Immature natural killer cell (primary cell): ENCODE measurements at places on chromosomes 12 and 14.
A peak's percentile ranks its signal among the peaks of the same experiment; 100 is the strongest.

- DNase-seq: no peak
Observed at GRCh38 chr14:81819344-81819743, 285.7 kb upstream of the SEL1L start.

GRCh38 chr14:28751467-28752058 is 15.0 kb upstream of the FOXG1 start:
- no peak for DNase-seq

DNA sequence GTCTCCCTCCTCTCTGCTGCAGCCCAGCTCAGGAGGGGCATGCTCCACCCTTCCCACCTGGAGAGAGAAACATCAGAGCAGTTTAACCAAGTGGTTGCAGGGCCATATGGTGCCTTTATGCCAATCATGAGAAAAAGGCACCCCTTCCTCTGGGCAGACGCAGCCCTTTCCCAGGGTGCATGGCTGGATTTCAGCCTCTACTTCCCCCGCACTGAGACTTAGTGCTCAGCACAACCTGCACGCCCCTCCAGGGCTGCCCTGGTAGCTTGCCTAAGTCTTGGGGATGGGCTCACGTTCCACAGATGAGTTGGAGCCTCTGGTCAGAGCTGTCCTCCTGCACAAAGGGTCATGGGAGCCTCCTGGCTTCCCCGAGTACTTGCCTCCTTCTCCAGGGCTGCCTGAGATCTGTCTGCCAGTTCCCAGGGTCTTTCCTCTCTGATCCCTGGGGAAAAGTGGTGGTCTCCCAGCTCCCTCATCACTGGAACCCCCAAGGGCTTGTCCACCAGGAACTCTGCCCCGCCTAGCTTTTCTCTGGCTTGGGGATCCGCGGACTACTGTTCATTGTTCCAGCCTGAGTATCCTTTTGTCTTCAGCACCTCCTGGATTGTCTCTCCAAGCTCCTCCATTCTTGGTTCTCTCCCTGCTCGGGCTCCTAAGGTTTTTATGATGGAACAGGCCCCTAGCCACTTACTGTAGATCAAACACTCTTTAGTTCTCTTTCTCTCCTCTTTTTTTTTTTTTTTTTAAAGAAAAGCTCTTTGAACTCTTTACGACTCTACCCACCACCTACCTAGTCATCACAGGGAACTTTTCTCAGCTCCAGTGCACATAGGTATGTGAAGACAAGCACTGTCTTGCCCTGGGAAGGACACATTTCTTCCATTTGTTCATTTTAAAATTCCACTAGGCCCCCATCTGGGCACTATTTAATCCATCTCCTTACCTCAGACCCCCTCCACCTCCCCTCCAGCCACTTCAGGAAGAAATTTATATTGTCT is 6.1 kb upstream of the KRT74 start:
- DNase-seq: no peak

- DNase-seq: peak; percentile 15
Observed at GRCh38 chr14:56491299-56492285, 88.0 kb upstream of the TMEM260 start.
